CD4-positive, alpha-beta memory T cell (primary cell): ENCODE measurements at places on chromosomes 11 and 22.

GRCh38 chr11:44608651-44608990 lies 43.2 kb downstream of the CD82 start:
- no peak for DNase-seq

DNA sequence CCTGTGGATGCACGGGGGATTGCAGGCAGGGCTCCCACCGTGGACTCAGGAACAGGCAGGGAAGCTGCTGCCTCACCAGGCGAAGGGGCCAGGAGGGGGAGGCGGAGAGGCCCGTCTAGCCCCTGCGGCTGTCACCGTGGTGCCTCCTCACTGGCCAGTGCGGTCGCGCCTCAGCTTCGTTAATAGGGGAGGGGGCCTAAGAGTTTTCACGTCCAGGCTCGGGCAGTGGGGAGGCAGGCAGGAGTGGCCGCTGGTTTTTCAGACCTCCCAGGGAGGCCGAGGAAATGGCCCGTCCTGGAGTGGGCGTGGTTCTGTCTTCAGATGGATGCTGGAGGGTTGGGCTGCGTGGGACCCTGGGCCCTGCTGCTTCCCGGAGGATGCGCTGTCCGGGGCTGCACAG lies 91.1 kb upstream of the B3GAT1 start:
- no peak for DNase-seq

- no peak for DNase-seq
Measured at GRCh38 chr11:9461760-9462134, 935 bp downstream of the ZNF143 start.

DNA sequence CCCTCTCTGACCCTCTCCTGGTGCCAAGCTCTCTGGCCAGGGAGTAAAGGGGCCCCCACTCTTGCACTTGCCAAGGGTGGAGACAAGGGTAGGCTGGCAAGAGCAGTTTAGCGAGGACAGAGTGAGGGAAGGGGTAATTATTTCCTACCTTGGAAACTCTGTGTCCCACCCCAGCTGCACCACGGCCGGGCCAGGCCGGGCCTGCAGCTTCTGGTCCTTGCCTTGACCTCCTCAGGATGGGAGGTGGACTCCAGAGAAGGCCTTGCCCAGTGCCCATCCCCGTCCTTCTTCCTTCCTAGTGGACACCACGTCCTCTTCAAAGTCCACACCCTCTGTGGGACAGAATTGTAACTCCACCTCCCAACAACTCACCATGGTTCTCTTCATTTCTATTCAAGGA lies 18.4 kb upstream of the OSBPL5 start:
- DNase-seq: no peak

DNA sequence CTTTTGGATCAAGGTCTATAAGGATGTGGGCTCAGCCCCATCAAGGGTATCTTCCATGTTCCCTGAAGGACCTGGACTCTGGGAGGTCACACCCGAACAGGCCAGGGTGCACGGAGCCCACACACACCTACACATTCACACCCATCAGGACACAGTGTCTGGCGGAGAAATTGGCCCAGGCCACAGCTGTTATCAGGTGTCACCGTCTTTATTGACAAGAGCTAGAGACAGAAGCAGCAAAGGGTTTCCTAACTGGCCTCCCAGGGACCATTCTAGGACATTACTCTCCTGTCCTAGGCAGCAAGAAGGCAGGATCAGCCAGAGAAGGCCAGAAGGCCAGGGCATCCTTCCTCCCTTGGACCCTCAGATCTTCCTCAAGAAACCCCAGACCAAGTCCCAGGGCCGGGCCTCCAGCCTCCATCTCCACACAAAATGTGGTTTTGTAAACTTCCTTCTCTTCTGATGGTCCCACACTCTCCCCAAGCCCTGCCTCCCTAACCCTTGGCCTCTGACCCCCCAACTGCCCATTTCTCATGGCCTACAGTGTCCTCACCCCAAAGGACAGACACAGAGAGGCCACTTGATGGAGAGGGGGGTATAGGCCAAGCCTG lies 8.1 kb downstream of the SSTR3 start:
- DNase-seq: no peak

GRCh38 chr11:57645689-57646085 lies 4.0 kb downstream of the YPEL4 start:
- DNase-seq: no peak

DNA sequence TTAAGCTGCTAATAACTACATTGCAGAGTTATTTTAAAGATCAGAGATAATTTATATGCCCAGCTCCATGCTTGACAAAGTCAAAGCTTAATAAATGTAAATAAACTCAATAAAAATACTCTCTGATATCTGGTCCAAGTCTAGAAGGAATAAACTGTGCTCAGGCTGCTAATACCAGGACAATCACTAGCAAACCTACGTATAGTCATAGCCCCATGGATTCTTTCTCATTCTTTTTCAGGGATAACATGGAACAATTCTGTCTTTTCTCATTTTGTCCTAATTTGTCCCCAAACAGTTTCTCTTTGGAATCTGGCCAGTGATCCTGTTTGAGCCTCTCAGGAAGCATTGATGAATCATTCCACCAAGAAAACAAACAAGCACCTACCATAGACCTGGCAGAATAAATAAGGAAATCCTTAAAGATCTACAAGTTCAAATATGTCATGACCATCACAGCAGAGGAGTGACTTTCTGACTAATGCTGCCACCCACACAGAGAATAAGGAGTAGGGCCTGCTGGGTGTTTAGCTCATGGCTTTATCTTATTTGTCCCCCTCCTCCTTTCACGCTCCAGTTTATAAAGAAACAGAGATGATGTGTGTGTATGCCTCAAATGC lies 14.1 kb upstream of the B3GNT6 start:
- no peak for DNase-seq

DNA sequence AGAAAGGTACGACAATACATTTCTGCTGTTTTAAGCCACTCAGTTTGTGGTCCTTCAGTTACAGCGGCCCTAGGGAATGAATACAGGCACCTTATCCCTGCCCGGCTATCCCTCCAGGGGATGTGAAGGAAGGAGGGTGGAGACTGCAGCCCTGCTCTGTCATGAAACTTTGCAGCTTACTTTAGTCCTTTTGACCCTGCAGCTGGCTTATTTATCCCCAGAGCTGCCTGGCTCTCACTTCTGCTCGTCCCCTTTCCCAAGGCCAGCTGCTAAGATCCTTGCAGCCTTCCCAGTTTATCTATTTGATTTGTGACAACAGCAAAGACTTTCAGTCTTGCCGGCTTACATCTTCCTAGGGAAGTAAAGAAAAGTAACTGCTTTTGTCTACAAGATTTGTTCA lies 55.2 kb downstream of the SC5D start:
- DNase-seq: no peak

DNA sequence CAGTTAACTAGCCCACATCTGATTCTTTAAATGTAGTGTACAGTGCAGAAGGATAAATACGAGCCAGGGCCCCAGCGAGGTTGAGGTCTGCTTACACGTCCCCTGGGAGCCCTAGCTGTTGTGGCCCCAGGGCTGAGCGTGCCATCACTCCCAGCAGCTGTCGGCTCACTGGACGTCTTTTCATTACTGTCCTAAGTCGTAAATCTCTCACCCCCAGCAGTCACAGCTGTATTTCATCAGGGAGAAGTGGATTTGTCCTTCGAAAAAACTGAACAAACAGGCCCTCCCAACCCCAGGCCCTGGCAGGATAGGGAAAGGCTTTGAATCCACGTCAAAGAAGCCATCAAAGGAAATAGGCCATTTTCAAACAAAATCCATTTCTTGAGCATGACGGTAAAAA lies 110.4 kb upstream of the CSNK2A3 start:
- no peak for DNase-seq
